ENCODE measurements at places on chromosomes 1 and 21.

DNA sequence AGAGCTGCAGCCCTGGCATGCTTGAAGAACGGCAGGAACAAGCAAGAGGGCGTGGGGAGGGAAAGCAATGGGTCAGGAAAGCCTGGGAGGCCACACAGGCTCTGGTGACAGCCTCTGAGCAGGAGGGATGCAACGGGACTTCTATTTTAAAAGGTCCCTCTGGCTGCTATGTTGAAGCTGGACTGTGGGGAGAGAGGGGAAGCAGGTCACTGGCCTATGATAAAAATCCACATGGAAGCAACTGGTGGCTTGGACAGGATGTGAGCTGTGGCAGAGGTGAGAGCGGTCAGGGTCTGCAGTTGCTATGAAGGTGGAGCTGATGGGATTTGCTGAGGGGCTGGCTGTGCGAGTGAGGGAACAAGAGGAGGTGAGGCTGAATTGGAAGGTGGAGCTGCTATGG, 11.2 kb downstream of the PADI1 start:
- no peak for DNase-seq

DNA sequence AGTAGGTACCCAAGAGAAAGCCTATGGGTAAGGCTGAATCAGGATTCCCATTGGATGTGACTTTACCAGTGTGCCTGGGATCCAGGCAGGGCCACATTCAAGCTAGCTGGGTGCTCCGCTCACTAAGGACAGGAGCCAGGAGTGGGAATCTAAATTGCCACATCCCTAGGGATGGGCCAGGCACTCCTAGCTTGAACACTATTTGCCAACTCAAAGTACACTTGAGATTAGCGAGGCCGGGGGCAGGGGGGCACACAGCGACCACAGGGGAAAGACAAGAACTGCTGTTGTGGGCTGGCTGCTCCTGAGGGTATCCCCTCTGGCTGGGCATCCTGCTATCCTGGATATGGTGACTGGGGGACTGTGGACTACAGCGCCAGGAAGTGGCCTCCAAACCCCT, 4.3 kb downstream of the SLC45A3 start:
- DNase-seq: no peak

GRCh38 chr1:199205740-199206441, 567.1 kb downstream of the PTPRC start:
- DNase-seq: no peak

DNA sequence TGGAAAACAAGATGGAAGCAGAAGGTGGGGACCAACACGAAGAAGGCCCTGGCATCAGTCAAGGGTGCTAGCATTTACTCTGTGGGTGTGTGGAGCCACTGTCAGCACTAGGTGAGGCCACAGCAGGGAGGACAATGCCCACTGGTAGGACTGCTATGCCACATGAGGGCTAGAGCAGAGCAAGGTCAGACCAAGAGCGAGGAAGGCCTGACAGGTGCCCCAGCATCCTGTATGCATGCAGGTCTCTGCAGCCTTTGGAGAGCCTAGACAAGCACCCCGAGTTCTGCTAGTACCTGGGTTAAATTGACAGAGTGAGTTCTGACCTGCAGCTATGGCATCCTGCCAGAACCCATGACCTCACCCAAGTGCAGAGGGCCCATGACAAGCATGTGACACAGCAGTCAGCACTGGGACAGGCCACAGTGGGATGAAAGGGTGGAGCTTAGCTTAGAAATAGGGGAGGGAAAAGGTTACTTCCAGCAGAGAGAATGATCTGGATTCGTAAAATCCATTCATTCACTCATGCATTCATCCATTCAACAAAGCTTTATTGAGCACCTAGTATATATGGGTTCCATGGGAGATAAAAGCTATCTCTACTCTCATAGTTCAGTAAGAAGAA, 9.0 kb upstream of the CSF1 start:
- DNase-seq: peak; percentile 40

DNA sequence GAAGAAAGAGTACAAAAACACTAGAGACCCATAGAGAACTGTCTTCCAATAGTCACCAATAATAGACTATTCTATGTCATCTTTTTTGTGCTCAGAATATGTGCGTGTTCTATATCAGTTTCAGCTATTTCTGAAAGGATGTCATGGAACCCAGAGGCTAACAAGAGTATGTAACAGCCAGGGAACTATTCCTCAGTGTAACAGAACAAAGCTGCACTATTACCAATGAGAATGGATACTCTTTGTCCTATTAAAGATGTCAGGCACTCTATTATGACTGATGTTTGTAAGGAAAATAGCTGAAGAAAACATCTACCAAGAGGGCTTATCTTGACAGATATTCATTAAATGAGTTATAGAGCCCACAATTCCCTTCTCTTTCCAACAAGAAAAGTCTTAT, 8.6 kb upstream of the LRRC8C start:
- DNase-seq: no peak

DNA sequence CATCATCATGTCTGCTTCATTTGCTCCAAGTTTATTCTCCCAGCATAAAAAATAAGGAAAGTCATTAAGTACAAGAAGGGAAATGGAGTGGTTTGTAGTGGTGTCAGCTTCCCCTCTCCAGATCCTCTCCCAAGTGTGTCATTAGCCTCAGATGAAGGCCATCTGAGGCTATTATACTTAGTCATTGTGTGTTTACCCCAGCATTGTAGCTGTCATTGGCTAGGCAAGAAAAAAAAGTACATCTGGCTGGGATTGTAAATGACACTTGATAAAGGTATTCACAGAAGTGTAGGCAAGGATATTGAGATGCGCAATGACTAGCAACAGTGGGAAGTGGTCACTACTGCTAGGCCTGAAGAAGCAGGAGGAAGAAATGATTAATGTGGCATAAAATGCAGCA, 316.9 kb upstream of the SGIP1 start:
- DNase-seq: no peak

- DNase-seq: no peak
These were observed 87.4 kb upstream of the TTC39A start for GRCh38 chr1:51417496-51418383.

DNA sequence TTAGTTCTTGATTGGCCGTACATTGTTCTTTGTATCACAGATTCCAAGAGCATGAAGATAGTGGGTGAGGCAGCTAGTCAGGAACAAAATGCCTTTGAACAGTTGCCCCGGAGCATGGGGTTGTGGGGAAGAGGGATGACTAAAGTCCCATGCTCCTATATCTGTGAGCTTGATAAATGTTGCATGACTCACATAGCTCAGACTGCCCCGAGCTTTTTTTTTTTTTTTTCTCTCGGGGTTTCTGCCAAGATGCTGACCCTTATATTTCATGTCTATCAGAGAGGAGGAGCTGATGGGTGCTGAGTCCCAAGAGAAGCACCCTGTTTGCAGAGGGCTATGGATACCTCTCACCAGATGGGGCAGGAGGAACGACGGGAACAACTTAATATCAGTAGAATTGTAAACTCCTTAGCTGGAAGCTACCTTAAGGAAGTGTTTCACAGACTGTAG, 40.6 kb downstream of the SRRM1 start:
- no peak for DNase-seq

- DNase-seq: peak; percentile 67
These were observed 4.4 kb upstream of the BARHL2 start for GRCh38 chr1:90721210-90722194.

- no peak for DNase-seq
These were observed 9.2 kb upstream of the RPS6KA1 start for GRCh38 chr1:26520339-26520738.

- DNase-seq: no peak
These were observed 15.4 kb upstream of the XPR1 start for GRCh38 chr1:180616439-180616838.

GRCh38 chr21:26379561-26379960, 193.5 kb downstream of the CYYR1 start:
- DNase-seq: no peak

DNA sequence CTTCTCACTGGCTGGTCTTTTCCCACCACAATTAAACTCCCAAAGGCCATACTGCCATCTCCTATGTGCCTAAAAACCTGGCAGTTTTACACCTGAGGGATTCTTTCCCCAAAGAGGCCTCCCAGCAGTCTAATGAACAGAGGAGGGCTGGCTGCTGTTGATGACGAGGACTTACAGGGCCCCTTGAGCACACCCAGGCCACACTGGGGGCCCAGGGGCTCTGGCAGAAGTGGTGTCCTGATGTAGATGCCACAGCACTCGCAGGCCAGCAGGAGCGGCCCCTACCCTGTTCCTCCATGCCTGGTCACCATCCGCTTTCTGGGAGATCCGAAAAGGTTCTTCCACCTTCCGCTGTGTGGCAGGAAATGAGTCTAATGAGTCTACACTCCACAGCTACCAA, 24.2 kb downstream of the POFUT2 start:
- DNase-seq: no peak

- DNase-seq: no peak
These were observed 13.5 kb downstream of the GSTM5 start for GRCh38 chr1:109725510-109725909.

DNA sequence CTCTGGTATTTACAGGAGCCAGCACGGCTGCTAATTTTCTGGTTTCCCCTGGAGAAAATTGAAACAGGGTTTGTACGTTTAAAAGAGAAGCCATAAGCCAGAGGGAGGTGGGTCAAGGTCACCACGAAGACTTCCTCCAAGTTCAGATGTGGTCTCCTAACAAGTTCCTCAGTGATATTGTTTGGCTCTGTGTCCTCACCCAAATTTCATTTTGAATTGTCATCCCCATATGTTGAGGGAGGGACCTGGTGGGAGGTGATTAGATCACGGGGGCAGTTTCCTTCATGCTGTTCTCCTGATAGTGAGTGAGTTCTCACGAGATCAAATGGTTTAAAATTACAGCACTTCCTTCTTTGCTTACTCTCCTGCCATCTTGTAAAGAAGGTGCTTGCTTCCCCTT, 295.4 kb upstream of the DAB1 start:
- DNase-seq: no peak

GRCh38 chr1:212771341-212771740, 20.2 kb downstream of the NSL1 start:
- DNase-seq: no peak
